ENCODE measurements at places on chromosomes 2 and 18.
A peak's percentile ranks its signal among the peaks of the same experiment; 100 is the strongest.

DNA sequence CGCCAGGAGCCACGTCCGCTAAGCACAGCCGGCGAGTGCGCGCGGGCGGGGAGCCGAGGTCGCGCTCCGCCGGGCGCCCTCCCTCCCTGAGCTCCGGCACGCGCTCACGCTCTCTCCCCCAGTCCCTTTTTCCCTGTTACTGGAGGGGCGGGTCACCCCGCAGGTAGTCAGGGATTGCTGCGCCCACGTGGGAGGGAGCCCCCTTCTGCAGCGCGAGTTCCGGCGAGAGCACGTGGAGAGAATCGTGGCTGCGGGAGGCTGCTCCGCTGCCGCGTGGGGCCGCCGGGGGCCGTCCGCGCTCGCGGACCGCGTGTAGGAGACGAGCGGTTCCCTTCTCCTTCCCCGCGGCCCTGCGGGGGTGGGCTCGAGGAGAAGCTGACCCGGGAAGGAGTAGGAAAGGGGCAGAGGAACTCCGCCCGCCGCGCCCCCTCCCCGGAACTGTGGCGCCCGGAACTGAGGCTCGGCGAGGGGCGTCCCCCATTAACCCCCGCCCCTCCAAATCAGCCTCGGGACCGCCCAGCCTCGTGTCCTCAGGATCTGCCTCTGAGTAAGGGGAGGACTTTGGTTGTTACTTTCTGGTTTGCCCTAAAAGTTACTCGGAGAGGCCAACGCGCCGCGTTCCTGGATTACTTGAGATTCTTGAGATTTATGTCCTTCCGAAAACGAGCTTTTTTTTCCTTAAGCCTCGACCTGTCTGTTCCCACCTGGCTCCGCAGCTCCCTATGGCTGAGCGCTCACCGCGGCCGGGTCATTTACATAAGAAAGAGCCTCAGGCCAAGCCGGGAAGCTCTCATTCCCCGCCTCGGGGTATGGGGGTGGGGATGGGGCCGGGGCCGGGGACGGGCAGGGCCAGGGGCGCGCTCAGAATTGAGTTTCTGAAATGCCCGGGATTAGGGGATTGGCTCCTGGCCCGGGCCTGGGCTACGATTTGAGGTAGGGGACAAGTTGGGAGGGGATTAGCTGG lies 1.1 kb downstream of the HK2 start:
- DNase-seq: peak; percentile 35

GRCh38 chr2:35462226-35462998 lies 893.2 kb upstream of the CRIM1 start:
- no peak for DNase-seq

DNA sequence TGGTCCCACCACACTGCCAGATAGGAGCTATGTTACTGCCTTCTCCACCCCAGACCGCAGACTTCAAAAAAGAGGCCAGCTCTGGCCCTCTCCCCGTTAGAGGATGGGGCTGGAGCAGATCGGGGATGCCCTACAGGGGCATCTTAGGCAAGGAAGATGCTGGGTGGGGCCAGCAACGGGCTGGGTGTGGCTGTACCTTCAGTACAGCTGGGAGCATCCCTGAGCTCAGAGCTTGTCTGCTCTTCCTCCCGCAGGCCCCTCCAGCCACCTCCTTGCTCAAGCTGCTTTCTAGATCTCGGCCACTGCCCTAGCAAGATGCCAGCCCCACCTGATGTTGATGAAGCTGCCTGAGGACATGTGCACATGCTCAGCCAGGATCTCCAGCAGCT lies 9.8 kb downstream of the PTPRN start:
- DNase-seq: no peak

DNA sequence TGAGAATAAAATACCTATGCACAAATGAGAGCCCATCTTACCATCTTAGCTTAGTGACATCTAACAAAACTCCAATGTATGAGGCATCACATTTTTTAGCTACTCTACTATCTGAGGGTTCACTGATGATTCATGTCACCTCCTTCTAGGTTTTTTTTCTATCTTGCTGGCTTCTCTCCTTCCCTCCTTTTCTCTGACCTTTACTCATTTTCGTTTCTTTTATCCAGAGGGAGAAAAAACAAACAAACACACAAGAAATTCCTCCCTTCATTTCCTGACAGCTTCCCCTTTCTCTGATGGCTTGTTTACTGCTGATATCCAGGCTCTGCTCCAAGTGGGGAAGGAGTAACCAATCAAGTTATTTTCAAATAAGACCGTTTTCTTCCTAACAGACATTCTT lies 115.1 kb downstream of the UBE2E3 start:
- no peak for DNase-seq

- DNase-seq: no peak
These were observed 214.7 kb downstream of the RAD51AP2 start for GRCh38 chr2:17303521-17303920.

- no peak for DNase-seq
These were observed 82.4 kb upstream of the GATA6 start for GRCh38 chr18:22086973-22087372.

- DNase-seq: no peak
These were observed 134.3 kb upstream of the PIEZO2 start for GRCh38 chr18:11283479-11284161.

DNA sequence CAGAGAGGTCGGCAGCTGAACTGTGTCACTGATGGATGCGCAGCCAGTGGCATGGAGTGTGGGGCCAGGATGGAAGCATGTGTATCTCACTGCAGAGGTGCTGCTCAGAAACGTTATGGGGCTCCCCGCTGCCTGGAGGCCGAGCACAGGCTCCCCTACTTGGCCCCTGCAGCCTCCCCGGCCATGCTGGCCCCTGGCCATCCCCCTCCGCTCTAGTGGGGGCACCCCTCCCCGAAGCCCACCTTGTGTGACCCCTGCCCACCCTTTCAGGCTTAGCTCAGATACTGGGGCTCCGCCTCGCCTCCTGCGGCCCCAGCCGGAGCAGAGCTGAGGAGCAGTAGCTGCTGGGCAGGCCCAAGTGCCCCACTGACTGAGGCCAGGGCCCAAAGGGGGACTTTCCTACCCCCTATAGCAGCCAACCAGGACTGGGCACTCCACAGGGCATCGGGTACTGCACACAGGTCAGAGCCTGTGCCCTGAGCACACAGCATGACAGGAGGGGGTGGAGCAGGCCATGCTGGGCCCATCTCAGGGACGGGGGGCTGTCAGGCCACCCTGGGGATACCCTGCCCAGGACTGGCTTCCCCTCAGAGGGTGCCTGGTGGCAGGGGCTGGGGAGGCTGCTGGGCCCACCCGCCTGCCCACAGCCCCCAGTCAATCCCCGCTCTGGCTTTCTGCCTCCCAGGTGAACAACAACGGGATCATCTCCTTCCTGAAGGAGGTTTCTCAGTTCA lies 31.3 kb downstream of the SNED1 start:
- no peak for DNase-seq

DNA sequence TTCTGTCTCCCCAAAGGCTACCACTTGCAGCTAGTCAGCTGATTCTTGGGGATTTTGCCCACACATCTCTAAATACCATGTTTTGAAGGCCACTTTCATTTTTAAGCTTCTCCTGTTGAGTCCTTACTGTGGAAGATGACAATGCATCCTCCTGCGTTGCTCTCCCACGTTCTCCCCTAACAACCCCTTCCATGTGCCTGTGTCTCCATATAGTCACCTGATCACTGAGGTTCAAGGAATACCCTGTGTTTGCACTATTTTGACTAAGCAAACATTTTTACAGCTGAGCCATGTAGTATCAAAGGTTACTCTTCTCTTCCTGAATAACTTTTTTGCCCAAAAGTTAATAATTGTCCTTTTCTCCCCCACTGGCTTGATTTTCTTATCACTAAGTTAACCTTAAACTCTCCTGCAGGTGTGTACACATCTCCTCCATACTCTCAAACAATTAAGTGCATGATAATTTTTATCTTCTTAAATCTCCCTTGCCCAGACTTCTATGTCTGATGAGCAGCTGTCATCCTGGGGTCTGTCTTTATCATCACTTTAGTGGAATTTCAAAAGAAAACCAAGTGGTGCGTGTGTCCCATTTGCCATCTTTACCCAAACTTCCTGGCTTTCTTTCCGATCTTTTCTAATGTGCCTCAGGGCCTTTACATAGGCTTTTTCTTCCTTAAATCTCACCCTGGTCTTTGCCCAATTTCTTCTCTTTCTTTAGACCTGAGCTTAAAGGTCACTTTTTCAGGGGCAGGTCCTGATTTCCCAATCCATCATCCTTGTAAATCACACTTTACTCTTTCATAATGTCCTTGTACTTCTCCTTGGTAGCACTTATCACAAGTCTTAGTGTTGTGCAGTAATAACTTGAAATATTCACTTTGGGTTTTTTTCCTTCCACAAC lies 85.2 kb upstream of the SPATS2L start:
- DNase-seq: no peak

DNA sequence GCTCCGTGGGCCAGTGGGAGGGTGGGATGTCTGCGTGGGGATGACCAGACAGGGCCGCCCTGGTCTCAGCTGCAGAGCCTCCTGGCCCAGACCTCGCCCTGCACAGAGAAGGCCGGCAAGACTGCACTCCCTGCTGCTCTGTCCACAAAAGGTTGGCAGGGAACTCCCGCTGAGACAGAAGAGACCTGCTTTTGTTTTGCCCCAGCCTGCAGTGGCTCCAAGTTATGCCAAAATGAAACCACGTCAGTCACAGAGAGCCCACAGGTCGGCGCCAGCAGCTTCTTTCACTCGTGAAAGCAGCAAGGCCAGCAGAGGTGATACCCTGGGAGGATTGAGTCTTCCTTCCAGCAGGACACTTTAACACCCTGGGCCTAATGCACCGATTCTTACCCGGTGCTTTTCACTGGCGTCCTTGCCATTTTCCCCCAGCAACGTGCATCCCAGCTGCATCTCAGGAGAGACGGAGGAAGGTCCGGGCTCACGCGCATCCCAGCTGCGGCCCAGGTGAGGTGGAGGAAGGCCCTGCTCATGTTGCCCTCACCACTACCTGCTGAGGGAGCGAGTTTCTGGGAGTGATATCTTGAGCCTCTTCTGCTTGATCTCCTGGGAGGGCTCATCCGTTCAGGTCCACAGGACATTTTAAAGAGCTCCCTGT lies 22.1 kb upstream of the CTDP1 start:
- DNase-seq: no peak

- no peak for DNase-seq
These were observed 642.9 kb downstream of the ZEB2 start for GRCh38 chr2:143877056-143877455.
